ENCODE measurements at places on chromosomes 1 and 21.

DNA sequence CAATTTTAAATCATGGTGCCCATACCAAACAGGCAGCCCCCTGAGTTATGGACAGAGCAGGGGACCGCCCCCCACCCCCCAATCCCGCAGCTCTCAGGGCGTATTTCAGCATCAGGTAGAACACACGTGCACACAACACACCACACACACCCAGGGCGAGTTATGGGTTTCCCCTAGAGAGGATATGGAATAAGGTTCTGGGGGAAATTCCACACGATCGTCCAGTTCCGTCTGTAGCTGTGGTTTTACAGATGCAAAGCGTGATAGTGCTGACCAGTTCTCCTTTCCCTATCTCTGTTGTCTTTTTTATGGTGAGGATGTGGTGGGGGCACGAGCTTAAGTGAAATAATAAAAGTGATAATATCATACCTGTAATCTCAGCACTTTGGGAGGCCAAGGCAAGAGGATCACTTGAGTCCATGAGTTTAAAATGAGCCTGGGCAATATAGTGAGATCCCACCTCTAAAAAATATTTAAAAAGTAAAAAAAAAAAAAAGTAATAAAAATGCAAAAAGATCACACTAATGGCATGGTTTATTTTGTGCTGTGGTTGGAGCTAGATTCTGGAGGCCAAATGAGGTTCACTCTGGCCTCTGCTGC, 25.1 kb downstream of the C2CD2 start:
- DNase-seq: no peak

DNA sequence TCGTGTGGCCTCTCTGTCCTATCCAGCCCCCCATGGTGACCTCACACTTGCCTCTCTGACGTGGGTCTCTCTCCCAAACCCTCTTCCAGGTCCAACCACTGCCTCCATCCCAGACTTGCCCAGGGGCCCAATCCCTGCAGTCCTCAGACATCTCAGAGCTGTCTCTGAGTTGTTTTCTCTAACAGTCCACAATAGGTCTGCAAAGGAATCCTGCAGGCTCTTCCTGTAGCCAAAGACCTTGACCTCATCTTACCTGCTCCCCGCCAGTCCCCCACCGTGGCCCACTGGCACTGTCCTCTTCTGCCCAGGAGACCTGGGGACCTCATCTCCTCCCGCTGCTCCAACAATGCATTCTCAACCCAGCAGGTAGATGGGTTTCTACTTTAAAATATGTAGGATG, 10.0 kb downstream of the RNF187 start:
- DNase-seq: no peak

GRCh38 chr1:59057211-59057694, 239.6 kb upstream of the FGGY start:
- DNase-seq: peak; percentile 16

DNA sequence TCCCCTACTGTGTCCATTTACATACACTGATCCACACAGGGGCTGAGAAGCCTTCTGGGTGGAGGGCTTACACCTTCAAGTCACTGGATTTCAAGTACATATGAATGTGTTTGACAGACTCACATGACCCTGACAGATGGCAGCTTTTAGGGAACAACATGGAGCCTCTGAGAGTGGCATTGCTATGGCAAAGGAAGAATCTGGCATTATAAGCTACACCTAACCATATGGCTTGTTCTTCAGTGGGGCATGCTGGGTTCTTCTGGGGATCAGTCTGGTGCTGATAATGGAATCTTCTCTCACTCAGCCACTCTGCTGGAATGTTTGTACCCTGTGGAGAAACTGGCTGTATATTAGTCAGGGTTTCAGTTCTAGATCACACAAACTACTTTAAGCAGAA, 68.5 kb upstream of the PDE4B start:
- DNase-seq: no peak

GRCh38 chr1:5959087-5959486, 33.1 kb downstream of the NPHP4 start:
- no peak for DNase-seq

DNA sequence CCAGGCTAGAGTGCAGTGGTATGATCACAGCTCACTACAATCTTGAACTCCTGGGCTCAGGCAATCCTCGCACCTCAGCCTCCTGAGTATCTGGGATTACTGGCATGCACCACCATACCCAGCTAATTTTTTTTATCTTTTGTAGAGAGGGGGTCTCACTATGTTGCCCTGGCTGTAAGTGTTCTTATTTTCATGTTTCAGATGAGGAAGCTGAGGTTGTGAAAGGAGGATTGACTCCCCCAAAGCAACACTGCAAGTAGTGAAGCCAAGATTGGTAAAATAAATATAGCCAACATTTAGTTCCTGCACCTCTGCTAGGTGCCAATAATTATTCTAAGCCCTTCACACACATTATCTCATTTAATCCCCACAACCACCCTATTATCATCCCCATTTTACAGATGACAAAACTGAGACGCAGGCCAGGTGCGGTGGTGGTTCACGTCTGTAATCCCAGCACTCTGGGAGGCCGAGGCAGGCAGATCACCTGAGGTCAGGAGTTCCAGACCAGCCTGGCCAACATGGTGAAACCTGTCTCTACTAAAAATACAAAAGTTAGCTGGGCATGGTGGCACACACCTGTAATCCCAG, 2.1 kb downstream of the PMVK start:
- DNase-seq: no peak

DNA sequence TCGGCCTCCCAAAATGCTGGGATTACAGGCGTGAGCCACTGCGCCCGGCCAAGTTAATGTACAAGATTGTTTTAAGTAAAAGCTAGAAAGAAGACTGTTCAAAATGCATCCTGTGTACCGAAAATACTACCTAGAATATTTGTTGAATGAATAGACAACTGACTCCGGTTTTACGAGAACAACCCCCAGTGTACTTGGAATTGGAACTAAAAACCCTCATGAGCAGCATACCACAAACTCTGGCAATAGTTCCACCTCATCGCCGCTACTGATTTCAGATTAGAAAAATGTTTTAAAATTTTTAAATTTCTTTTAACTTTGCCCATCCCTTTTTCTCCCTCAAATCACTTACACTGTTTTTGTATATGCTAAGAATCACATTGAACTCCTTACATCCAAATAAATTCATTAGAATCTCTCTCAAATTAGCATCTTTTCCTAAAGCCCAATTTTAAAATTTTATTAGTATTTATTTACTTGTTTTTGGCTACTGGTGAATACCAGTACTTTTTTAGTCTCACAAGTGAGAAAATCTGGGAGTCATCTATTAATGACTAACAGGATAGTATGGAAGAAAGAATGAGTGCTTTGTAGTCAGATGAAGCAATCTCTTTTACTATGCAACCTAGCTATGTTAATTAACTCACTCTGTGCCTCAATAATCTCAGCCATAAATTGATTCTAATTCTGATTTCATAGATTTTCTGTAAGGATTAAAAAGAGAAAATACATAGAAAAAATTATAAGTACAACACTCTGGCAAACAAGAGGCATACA, 95.1 kb downstream of the GPATCH2 start:
- no peak for DNase-seq

DNA sequence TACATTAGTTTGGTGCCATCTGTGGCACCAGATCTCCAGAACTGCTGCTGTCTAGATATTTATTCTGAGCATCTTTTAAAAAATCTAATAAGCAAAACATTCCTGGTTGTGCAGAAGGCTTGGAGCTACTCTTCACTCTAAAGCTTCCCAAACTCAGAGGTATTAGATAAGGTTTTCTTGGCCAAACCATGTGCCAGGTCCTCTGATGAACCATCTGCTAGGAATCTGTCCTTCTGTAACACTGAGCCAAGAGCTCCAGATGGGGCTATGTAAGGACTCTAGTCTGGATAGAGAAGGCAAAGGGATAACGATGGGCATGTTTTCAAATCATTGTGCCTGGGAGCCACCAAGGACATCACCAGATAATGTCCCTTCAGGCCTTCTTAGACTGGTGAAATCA, 410.6 kb downstream of the NTNG1 start:
- DNase-seq: no peak

DNA sequence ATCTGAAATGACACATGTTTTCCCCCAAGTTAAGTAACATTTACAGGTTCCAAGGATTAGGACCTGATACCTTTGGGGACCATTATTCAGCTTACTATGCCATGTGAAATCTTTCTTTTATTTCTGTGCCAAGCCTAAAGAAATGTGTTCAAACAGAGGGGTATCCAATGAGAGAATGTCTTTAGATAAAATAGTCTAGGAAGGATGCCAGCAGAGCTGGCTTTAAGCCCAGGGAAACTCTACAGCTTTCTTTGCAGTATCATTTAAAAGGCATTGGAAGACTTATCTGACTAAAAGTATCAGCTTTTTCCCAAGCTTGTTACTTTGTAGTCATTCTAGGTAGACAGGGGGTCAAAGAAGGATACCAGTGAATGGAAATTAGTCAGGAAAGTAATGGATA, 860.4 kb downstream of the PLA2G4A start:
- no peak for DNase-seq

DNA sequence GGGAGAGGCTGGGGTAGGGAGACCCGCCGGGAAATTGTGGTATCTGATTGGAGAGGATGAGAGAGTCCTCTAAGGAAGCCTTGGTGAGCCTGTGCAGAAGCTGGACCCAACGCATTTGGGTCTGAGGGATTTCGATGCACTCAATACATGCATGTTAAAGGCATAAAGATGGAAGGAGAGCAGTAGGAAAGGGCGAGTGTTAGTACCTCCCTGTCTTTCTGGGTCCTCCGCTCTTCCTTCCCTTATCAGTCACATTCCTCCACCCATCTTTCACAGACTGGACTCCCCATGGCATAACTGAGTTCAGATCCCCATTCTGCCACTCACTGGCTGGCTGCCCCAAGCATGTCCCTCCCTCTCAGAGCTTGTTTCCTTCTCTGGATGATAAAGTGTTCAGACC, 7.3 kb downstream of the RGS16 start:
- no peak for DNase-seq

GRCh38 chr1:212225871-212226302, 59.3 kb upstream of the PPP2R5A start:
- peak; percentile 73 for DNase-seq

DNA sequence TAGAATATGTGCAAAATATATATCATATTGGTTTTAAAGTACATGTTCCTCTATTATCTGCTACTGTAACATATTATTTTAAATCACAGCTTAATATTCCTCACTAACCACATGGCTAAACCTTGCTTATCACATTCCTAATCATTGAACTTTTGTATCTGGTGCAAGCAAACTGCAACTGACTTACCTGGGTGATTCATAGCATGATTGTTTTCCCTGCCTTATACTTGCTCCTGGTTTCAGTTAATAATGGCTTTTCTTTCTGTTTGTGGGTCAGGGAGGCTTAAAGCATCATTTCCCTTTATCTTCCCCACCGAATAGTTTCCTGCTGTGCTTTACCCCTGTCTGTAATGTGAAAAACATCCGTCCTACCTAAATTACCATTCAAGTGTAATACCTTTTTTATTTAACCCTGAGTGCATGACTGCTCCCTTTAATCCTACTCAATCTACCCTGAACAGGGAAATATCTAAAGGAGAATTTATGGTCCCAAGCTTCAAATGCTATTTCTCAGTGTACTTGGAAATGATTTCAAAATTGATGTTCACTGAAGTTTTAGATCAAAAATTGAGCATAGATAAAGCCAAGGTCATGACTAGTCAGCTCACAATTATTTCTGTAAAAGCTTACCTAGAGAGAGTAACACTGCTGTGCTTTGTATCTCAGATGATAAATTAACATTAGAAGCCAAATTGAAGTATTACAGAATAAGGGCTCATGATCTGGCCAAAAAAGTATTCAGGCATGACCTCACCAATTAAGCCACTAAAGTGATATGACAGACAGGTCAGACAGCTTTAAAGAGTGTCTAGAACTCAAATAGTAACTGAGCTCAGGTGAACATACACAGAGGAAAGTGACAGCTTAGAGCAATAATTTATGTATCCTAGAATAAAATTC, 507.1 kb downstream of the BRINP3 start:
- peak; percentile 47 for DNase-seq

DNA sequence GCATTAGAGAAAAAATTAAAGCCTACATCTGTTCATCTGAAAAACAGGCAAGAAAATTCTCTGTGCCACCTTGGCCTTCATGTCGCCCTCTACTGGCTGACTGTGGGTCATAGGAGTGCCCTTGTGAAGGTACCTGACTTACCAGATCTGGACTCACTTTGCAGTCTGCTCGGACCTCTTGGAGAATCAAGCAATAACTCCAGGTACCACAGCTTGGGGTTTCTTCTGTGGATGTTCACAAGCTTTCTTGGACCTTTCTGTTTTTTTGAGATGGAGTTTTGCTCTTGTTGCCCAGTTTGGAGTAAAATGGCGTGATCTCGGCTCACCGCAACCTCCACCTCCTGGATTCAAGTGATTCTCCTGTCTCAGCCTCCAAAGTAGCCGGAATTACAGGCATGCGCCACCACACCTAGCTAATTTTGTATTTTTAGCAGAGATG, 2.4 kb upstream of the PRAMEF18 start:
- DNase-seq: no peak

GRCh38 chr1:234765672-234766071, 155.7 kb upstream of the IRF2BP2 start:
- DNase-seq: no peak

GRCh38 chr1:8651236-8651890, 166.1 kb downstream of the RERE start:
- no peak for DNase-seq

GRCh38 chr1:164683235-164683634, 124.3 kb downstream of the PBX1 start:
- no peak for DNase-seq

GRCh38 chr1:43447891-43448708, 5.6 kb downstream of the HYI start:
- no peak for DNase-seq

GRCh38 chr1:162977944-162978568, 91.1 kb upstream of the RGS4 start:
- no peak for DNase-seq

DNA sequence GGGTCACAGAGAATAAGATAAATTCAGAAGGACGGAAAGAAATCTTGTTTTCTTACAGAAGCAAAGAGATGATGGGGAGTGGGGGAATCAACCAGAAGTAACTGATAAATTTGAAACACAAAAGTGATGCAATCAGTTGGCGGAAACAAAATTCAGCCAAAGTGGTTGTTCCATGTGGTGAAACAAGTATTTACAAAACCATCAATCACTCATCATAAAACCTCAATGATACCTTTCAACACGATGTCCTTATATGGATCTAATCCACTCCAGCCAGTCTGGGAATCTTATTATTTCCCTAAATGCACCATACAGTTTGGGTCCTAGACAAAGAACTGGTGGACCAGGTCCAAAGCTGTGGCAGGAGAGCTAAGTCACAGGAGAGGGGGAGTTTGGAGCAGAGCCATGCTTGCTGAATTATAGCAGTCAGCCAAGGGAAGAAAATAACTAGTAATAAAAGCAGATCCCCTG, 303.8 kb upstream of the LRRC7 start:
- no peak for DNase-seq

GRCh38 chr1:16907870-16908758, 12.3 kb downstream of the RNU1-2 start:
- DNase-seq: no peak

GRCh38 chr21:44709426-44710293, 1.7 kb downstream of the TSPEAR start:
- DNase-seq: no peak

- DNase-seq: peak; percentile 45
Observed at GRCh38 chr1:37473431-37474045, 842 bp upstream of the ZC3H12A start.

Data from Caki2 (cell line).